ENCODE measurements at places on chromosomes 7 and 10. TPM values are rescaled to one million over a fixed set of nuclear protein-coding genes. Genes with fewer than 3 reads are reported as not detected.

GRCh38 chr10:93061594-93062513 lies 1.3 kb downstream of the CYP26C1 start:
- H3K4me1 ChIP-seq = peaks cover 41% of the 10 kb centered on the region
- H3K27ac ChIP-seq = no peak overlapping the region
- peak; percentile 46 for DNase-seq
- H3K4me3 ChIP-seq = peak overlapping the region; percentile 34
- H3K27me3 ChIP-seq = peaks cover 30% of the 10 kb centered on the region
- no peaks in the 10 kb centered on the region for H3K36me3 ChIP-seq

DNA sequence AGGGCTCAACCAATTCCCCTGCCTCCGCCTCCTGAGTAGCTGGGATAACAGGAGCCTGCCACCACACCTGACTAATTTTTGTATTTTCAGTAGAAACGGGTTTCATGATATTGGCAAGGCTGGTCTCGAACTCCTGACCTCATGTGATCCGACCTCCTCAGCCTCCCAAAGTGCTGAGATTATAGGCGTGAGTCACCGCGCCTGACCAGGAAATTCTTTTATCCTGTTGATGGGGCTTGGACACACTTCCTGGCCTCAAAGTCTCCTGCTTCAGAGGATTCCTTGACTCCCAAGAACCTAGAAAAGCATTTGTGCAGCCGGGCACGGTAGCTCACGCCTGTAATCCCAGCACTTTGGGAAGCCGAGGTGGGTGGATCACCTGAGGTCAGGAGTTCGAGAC lies 16.2 kb downstream of the ZNF425 start:
- no peak overlapping the region for H3K4me3 ChIP-seq
- H3K36me3 ChIP-seq = no peaks in the 10 kb centered on the region
- H3K27me3 ChIP-seq = no peaks in the 10 kb centered on the region
- no peak for DNase-seq

DNA sequence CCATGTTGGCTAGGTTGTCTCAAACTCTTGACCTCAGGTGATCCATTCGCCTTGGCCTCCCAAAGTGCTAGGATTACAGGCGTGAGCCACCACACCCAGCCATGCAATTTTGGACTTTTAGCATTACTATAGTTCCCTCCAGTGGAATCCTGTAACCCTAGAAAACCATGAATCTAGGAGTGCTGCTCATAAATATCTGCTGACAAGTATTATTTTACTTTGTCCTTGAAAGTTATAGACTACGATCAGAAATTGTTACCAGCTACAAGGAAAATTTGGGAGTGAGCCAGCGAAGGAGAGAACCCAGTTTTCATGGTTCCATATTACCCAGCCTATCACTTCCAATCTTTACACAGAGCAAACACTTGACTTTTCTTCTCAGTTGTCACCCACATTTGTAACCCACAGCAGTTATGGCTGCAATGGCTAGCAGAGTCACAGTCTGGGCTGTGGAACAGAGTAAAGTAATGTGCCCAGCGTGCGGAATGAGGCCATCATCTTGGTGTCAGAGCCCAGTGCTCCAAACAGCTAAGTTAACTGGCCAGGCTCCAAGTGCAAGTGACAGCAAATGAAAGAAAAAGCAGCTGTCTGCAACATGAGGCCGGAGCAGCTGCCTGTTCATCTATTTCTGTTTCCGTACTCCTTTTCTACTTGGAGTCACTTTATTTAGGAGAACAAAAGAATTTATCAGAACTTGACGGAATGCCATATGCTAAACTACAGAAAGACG lies 29.9 kb downstream of the ZC3HC1 start:
- H3K27ac ChIP-seq = peak overlapping the region; percentile 66
- no peaks in the 10 kb centered on the region for H3K27me3 ChIP-seq
- H3K4me1 ChIP-seq = no peaks in the 10 kb centered on the region

DNA sequence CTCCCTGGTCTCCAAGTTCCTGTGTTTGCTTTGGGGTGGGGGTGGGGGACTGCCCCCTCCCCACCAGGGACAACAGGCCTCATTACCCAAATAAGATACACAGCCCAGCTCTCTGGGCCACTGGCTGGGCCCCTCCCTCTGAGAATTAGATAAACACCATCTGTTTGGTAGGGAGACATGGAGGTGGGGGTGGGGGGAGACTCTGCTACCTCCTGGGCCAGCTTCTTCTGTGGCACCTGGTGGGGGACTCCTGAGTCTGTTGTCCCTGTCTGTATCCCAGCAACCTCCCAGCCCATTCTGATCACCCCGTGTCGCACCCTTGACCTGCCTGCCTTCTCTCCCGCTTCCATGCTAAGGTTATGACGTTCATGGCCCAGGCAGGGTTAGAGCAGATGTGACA lies 5.8 kb downstream of the MLXIPL start:
- H3K4me3 ChIP-seq = no peak overlapping the region
- H3K36me3 ChIP-seq = no peaks in the 10 kb centered on the region
- no peak overlapping the region for H3K27ac ChIP-seq
- peaks cover 6% of the 10 kb centered on the region for H3K27me3 ChIP-seq
- H3K4me1 ChIP-seq = peaks cover 11% of the 10 kb centered on the region
- no peak for DNase-seq

- no peaks in the 10 kb centered on the region for H3K36me3 ChIP-seq
- no peak for DNase-seq
- H3K27me3 ChIP-seq = no peaks in the 10 kb centered on the region
- H3K27ac ChIP-seq = no peak overlapping the region
- no peak overlapping the region for H3K4me3 ChIP-seq
- H3K4me1 ChIP-seq = no peaks in the 10 kb centered on the region
These were observed 47.5 kb upstream of the AMPH start for GRCh38 chr7:38678698-38679054.

GRCh38 chr10:99325281-99325680 lies 3.9 kb upstream of the CNNM1 start:
- H3K4me3 ChIP-seq = no peak overlapping the region
- H3K27ac ChIP-seq = no peak overlapping the region
- peaks cover 9% of the 10 kb centered on the region for H3K27me3 ChIP-seq
- DNase-seq = no peak

- H3K27ac ChIP-seq = no peak overlapping the region
- H3K4me1 ChIP-seq = no peaks in the 10 kb centered on the region
- H3K27me3 ChIP-seq = no peaks in the 10 kb centered on the region
- DNase-seq = no peak
- no peaks in the 10 kb centered on the region for H3K36me3 ChIP-seq
These were observed 98.5 kb downstream of the BAMBI start for GRCh38 chr10:28775773-28776172.

DNA sequence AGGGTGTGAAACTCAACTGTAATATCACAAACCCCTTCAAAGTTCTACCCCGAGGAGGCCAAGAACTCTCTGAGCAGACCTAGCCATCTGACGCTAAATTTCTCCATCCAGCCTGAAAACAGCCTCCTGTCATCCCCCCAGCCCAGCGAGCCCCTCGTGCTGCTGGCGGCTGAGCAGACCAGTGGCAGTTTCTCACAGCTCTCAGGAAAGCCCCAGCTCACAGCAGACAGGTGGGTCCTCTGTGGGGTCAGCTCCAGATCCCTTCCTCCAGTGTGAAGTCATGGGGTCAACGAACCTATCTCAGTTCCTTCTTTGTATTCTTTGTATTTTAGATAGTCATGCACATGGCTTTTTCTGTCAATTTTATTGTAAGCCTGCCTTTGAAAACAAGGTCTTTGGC lies 7.8 kb downstream of the GARIN1A start:
- no peak overlapping the region for H3K27ac ChIP-seq
- no peak for DNase-seq
- no peaks in the 10 kb centered on the region for H3K27me3 ChIP-seq
- H3K4me1 ChIP-seq = no peaks in the 10 kb centered on the region
- H3K36me3 ChIP-seq = peaks cover 8% of the 10 kb centered on the region

DNA sequence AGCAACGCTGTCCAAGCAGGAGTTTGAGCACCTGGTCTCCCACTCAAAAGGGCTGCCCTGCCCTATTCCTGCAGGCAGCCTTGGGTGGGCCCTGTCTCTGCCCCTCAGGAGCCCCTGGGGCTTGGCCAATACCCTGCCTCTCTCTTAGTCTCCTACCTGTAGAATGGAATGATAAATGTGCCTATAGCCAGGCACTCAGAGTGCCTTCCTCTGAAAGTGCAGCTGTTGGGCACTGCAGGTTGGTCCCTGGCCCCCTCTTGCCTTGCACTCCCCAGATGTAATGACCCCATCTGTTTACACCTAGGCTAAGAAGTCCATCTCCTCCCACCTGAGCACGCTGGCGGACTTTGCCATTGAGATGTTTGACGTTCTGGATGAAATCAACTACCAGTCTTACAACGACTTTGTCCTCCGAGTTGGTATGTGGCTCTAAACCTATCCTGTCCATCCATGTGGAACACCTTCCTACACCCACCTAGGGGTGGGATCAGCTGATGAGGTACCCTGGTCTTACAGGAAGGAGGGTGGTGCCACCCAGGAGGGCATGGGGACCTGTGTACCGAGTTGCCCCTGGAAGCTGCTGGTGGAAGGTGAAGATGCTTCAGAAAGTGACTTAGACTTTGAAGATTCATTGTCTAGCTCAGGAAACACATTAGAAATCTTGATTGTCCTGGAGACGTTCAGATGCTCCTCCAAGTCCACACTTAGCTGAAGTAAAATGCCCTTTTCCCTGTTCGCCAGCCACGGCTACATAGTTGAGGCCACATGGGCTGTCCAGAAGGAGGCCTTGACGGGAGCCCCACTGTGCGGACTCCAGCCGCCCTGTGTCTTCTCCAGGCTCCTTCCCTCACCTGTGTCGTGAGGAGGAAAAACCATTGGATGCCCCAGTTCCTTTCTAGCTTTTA lies 134.1 kb downstream of the ADCY1 start:
- H3K36me3 ChIP-seq = no peaks in the 10 kb centered on the region
- DNase-seq = peak; percentile 54
- no peaks in the 10 kb centered on the region for H3K4me1 ChIP-seq
- H3K27me3 ChIP-seq = no peaks in the 10 kb centered on the region
- no peak overlapping the region for H3K27ac ChIP-seq

- no peak for DNase-seq
- H3K36me3 ChIP-seq = no peaks in the 10 kb centered on the region
- peak overlapping the region; percentile 44 for H3K27ac ChIP-seq
- H3K4me1 ChIP-seq = peaks cover 14% of the 10 kb centered on the region
- peak overlapping the region; percentile 67 for H3K4me3 ChIP-seq
These were observed 643 bp downstream of the SMO start for GRCh38 chr7:129188892-129189660.

DNA sequence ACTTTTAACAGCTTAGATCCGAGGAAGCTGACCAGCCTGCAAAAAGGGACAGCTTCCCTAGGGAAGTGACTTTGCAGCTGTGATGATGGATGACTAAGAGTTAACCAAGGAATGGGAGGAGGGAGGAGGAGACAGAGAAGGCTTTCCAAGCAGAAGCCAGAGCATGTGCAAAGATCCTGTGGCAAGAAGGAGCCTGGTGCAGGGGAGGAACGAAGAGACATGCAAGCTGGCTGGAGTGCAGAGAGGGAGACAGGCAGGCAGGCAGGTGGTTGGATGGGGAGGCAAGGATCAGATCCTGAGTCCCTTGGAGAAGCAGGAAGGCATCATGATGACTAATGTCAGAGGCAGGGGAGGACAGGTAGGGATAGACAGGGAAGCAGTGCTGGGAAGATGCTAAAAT lies 148.8 kb downstream of the PFKFB3 start:
- no peak for DNase-seq
- H3K36me3 ChIP-seq = no peaks in the 10 kb centered on the region
- H3K4me3 ChIP-seq = no peak overlapping the region
- H3K27me3 ChIP-seq = no peaks in the 10 kb centered on the region
- H3K27ac ChIP-seq = no peak overlapping the region
- peaks cover 6% of the 10 kb centered on the region for H3K4me1 ChIP-seq

DNA sequence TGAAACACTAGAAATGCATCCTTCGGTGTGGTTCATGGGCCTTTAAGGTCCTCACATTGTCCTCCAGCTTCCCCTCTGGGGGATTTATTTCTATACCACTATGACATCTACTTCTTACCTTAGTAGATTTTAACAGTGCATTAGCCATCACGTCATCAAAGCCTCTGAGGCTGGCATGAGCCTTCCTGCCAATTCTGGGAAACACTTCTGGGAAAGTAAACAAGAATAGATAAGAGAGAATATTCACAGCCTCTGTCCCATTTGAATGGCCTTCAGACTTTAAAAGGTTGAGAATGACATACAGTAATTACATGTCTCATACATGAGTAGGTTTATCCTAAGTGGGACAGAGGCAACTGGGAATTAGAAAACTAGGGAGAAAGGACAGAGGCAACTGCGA lies 89.7 kb downstream of the AMPH start:
- no peaks in the 10 kb centered on the region for H3K36me3 ChIP-seq
- H3K4me1 ChIP-seq = peaks cover 12% of the 10 kb centered on the region
- peak overlapping the region; percentile 56 for H3K27ac ChIP-seq
- H3K4me3 ChIP-seq = no peak overlapping the region
- H3K27me3 ChIP-seq = no peaks in the 10 kb centered on the region
- DNase-seq = no peak

DNA sequence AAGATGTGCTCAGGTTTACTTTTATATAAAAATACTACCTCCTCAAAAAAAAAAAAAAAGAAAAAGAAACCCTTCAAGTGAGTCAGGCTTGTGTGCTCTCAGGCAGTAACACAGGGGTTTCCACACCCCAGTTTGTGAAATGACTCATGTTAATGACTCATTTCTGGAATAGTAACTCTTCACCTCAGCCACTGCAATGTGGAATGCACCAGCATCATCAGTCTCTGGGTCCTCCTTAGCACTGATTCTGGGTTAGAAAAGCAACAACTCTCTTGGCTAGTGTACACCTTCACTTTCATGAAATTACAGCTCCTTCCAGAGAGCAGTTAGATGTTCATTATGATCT lies 110.6 kb downstream of the EMX2 start:
- H3K4me1 ChIP-seq = no peaks in the 10 kb centered on the region
- H3K36me3 ChIP-seq = no peaks in the 10 kb centered on the region
- no peak overlapping the region for H3K27ac ChIP-seq
- DNase-seq = no peak

- no peaks in the 10 kb centered on the region for H3K36me3 ChIP-seq
- no peak overlapping the region for H3K27ac ChIP-seq
- H3K4me3 ChIP-seq = no peak overlapping the region
- no peak for DNase-seq
- no peaks in the 10 kb centered on the region for H3K4me1 ChIP-seq
These were observed 387.6 kb upstream of the NRP1 start for GRCh38 chr10:33722067-33722466.

- no peak overlapping the region for H3K27ac ChIP-seq
- H3K27me3 ChIP-seq = no peaks in the 10 kb centered on the region
- no peaks in the 10 kb centered on the region for H3K4me1 ChIP-seq
- DNase-seq = no peak
- H3K4me3 ChIP-seq = no peak overlapping the region
These were observed 26.1 kb downstream of the LCOR start for GRCh38 chr10:96858038-96858705.

Gene CISD1
- total RNA-seq = 69.4 TPM

Gene ANXA8
- 39.8 TPM for total RNA-seq

Gene LSM8
- 13.4 TPM for total RNA-seq

Gene HYAL4
- 0.28 TPM for total RNA-seq

Gene ETV1
- 27.7 TPM for total RNA-seq

Gene EPDR1
- total RNA-seq = 36.3 TPM

Gene HOXA2
- total RNA-seq = 0.16 TPM

Gene EPO
- total RNA-seq = not detected

Gene CALHM3
- not detected for total RNA-seq

Gene STAG3
- not detected for total RNA-seq

Gene PPP3CB
- 44.2 TPM for total RNA-seq
